ENCODE measurements at places on chromosomes 6 and 20.

DNA sequence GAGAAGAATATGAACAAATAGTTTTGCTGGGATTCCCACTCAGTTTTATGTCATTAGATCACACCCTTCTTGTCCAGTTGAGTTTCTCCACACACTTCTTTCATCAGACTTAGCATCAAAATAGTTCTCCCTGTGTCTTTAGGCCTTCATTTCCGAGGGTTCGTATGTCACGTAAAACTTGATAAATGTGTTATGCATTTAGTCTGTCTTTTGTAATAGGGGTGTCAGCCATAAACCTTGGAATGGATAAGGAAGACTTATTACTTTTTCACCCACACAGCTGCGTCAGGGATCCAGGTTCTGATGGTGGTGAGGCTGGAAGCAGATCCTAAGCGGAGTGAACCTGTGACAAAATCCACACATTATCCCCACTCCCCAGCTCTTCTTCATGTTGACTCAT, 246.8 kb downstream of the CD83 start:
- DNase-seq = no peak

- no peak for DNase-seq
Observed at GRCh38 chr6:19394687-19395086, 442.5 kb upstream of the ID4 start.

DNA sequence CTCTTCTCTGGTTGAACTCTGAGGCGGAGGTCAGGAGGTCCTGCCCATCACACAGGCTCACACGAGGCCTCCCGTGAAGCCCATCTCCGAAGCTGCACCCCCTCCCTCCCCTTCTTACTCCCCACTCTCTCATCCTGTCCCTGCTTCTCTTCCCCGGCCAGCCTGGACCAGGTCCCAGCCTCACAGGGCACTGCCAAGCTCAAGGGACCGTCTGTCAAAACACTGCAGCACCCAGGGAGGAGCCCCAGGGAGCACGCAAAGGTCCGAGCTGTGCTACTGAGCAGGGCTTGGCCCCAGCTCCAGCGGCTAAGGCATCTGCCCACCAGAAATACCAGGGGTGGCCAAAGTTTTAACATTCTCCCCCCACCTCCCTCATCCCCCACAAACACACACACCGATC, 70.0 kb downstream of the PSMG4 start:
- no peak for DNase-seq

GRCh38 chr20:6397115-6397514, 274.3 kb upstream of the FERMT1 start:
- DNase-seq = no peak

GRCh38 chr6:29232725-29233124, 62.0 kb downstream of the OR2J2 start:
- DNase-seq = no peak

GRCh38 chr6:150887978-150888563, 22.6 kb downstream of the MTHFD1L start:
- no peak for DNase-seq

- DNase-seq = no peak
Observed at GRCh38 chr6:90753820-90754643, 167.2 kb upstream of the MAP3K7 start.

GRCh38 chr20:33947709-33948295, 45.9 kb upstream of the RALY start:
- DNase-seq = peak; percentile 17

DNA sequence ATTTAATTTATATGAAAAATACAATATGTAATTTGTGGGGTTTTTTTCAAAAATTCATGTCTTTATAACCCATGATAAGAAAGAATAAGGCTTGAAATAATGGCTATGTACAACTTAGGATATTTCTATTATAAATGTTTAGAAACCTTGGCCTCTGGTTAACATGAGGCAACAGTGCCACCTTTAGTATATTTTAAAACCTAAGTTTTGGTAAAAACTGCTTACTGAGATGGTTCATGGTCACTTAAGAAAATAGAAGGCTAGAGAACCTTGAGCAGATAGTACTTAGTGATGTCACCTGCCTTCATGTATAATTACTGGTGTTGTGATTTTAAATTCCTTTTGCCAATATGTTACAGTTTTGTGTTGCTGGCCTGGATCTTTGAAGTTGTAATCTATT, 176.4 kb downstream of the ADGB start:
- DNase-seq = no peak

- no peak for DNase-seq
Observed at GRCh38 chr20:1876975-1877608, 18.1 kb upstream of the SIRPA start.

- no peak for DNase-seq
Observed at GRCh38 chr6:6392214-6393068, 72.0 kb upstream of the F13A1 start.

GRCh38 chr6:48490658-48491057, 379.7 kb upstream of the PTCHD4 start:
- no peak for DNase-seq

GRCh38 chr6:22320750-22321149, 23.9 kb upstream of the PRL start:
- DNase-seq = no peak

DNA sequence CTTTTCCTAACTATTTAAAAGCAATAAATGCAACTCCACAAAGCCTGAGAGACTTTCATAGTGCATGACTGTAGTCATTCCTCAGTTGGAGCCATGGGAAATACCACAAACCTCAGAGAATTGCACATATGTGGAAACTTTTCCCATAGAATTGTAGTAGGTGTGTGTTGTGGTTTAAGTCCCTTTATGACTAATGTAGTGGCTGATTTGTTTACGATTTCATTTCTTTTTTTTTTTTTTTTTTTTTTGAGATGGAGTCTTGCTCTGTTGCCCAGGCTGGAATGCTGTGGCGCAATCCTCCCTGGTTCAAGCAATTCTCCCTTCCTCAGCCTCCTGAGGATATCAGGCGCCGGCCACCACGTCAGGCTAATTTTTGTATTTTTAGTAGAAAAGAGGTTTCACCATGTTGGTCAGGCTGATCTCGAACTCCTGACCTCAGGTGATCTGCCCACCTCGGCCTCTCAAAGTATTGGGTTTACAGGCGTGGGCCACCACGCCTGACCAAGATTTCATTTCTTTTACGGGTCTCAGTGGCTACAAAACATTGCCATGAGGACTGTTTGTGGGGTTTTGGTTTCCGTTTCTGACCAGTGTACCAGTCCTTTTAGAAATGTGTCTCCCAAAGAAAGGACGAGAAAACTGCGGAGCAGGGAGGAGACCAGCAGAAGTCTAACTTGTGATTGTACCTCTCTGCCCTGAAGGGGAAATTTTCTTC, 212.1 kb upstream of the MARCKS start:
- DNase-seq = no peak

DNA sequence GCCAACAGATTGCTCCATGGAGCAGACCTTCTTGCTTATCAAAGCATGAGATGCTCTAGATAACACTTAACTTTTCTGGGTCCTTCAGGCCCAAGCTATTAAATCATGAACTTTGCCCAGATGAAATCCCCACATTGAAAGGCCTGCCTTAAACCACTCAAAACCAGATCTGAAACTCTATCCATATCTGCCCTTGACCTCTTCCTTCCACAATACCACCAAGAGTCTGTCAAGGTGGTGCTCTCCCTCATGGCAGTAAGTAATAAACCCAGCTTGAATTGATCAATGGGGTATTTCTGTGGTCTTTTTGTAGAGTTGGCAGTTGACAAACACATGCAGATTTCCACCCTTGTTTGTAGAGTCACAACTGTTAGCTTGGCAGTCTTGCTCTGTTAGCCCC, 135.5 kb downstream of the ISM1 start:
- no peak for DNase-seq

- no peak for DNase-seq
Observed at GRCh38 chr20:44533928-44534327, 12.1 kb upstream of the SERINC3 start.

GRCh38 chr6:1987640-1988039, 257.8 kb downstream of the GMDS start:
- no peak for DNase-seq

DNA sequence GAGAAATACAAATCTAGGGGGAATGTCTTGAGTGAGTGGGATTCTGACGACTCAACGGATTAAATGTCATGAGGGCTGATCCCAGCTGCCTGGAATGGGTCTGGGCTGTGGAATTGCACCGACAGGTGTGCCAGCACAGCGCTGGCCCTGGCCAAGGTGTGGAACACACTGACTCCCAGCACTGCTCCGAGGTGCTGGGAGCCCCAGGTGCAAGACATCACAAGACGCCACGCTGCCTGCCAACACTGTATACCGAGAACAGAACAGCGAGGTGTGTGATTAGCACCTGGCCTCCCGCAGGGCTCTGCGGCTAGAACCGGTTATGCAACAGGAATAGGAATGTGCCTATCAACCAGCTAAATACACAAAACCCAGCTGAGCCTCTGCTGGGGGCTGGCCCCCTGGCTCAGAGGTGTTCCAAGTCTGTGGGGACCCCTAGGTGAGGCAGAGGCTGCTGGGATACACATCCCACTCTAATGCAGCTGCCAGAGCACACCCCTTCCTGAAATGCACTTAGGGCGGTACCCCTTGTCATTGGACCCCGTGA, 24.8 kb upstream of the APMAP start:
- DNase-seq = no peak

DNA sequence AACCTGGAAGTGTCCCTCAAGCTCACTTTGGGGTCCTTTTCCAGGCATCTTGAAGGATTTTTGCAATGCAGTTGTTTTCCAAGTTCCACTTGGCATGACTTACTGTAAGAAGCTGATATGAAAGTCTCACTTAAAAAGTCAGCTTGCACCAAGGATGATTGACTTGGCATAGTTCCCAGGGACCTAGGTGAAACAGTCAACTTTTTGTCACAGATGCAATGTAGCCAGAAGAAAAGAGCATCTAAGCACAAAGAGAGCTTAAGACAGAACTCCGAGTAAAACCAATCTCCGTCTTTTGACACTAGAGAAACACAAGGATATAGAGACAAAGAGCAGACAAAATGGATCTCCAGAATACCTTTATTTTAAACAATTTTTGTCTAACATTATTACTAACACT, 2.6 kb upstream of the ZSCAN12 start:
- no peak for DNase-seq

GRCh38 chr20:44031781-44032582, 117.3 kb downstream of the TOX2 start:
- DNase-seq = no peak

DNA sequence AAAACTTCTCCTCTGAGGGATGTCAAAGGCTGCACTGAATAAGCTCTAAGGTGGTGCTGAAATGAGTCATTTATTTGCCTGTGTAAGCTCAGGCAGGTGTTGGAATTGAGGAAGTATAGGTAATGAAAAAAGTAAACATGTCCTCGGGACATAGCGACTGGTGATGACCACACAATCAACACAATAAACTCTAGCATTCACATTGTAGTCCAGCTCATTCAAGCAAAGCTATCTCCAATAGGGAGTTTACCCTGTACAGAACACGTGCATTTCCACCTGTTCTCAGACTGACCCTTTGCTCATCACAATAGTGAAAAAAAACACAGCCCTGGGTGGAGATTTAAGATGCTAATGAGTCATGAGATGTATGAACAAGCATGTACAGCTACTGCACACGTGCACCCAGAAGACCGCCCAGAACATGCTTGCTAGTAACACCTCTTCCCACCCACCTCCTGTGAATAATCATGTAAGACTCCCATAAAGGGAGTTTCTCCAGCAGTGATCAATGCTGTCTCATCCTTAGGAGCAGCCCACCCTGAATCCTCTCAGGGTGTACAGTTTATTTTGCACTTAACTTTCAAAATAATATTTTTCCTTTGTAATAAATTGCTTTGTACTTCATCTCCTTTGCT, 33.0 kb upstream of the POU5F1 start:
- no peak for DNase-seq

DNA sequence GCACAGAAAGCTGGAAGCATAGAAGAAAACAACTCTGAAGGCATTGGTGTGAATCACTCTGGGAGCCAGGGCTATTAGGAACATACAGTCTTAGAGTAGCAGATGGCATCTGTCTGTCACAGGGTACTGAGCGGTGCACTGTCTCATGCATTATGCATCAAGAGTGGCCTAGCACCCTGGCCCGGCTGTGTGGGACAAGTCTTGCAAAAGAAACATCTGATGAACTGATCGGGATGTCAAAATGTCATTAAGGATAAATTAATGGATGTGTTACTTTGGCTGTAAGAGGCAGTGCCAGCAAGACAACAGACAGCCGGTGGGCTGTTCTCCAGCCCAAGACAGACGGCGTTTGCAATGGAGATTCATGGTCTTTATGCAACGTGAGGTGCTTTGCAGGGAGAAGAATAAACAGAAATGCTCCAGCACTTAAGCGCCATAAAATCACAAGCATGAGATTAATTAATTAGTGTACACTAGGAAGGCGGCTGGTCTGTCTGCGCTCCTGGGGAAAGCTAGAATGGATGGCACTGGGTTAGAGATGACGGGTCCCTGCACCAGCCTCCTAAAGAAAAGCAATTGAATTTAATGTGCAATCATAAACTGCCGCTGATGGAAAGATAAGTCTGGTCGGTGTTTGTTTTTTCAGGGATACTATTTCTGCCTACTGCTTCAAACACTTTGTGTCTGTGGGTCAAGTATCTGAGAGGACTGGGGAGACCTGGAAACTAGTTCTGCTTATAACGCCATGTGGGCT, 600.6 kb upstream of the CHD6 start:
- no peak for DNase-seq

GRCh38 chr20:3690413-3690812, 8.6 kb upstream of the ADAM33 start:
- no peak for DNase-seq

DNA sequence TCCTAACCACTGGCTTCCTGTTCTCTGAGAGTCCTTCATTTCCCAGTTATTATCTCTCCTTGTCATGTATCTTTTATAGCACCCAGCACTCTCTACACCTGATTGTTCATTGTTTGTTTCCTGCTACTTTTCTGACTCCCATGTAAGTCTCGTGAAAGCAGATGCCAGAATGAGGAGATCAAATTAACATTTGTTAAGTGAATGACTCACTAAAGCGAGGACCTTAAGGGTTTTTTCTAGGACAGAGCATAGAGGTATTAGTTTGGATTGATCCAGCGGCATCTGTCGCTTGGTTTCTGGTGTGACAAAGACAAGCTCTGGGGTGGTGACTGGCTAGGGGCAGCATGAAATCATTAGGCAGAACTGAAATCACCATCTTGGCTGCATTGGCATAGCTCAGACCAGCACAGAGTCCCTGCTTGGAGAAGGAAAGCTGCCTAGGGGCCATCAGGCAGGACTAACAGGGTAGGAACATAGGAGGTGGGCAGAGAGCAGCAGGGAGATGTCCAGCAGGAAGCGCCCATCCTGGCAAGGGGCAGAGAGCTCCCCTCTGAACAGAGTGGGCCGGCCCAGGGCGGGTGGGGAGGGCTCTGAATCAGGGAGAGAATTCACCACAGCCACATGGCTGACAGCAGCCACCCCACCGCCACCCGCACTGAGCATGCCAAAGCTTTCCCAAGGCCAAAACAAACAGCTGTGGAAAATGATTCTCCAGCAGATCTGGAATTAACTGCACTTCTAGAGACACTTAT, 97.1 kb upstream of the CEP85L start:
- no peak for DNase-seq

- no peak for DNase-seq
Observed at GRCh38 chr6:8828376-8828775, 393.0 kb upstream of the SLC35B3 start.

- no peak for DNase-seq
Observed at GRCh38 chr6:835476-836160, 142.7 kb upstream of the EXOC2 start.
